ENCODE measurements at places on chromosomes 3 and 15.

DNA sequence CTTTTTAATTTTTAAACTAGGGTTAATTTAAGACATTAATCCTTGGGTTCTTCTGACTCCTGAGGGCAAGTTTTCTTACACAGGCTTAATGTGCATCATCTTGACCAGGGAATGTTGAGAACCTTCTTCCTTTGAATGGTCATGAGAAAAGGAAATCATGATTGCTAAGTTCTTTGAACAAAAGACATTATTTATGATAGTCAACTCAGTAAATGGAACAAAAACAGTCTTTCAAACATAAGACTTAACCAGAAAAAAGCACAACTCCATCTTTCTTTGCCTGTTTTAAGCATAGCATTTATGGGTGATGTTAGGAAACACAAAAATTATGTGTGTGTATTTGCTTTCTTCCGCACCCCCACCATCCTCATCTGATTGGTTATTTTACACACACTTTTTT, 5.4 kb downstream of the TLNRD1 start:
- no peak overlapping the region for H3K27ac ChIP-seq
- no peaks in the 10 kb centered on the region for H3K27me3 ChIP-seq
- DNase-seq: no peak
- no peak overlapping the region for H3K4me3 ChIP-seq
- peaks cover 36% of the 10 kb centered on the region for H3K36me3 ChIP-seq

GRCh38 chr3:48990636-48991469, 812 bp downstream of the P4HTM start:
- peaks cover 62% of the 10 kb centered on the region for H3K4me1 ChIP-seq
- peak; percentile 65 for DNase-seq
- peak overlapping the region; percentile 93 for H3K27ac ChIP-seq
- H3K27me3 ChIP-seq: no peaks in the 10 kb centered on the region

DNA sequence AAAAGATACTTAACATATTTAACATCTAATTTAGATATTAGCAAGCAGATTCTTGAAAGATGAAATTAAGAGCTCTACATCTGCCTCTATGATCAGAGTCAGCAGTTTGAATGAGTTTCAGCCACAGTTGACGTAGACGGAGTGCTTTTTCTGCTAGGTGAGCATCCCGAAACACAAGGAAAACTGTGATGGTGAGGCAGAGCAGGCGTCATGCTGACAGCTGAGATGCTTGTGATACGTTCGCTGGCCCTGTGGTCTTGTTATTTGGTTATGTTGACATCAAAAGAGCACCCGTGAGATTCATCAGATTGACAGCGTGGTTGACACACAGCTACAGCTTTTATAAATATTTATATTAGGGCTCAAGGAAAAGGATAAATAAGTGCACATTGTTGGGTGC, 19.6 kb upstream of the GOLGA8B start:
- H3K36me3 ChIP-seq: no peaks in the 10 kb centered on the region
- no peak for DNase-seq
- peaks cover 26% of the 10 kb centered on the region for H3K27me3 ChIP-seq
- H3K4me3 ChIP-seq: no peak overlapping the region
- no peaks in the 10 kb centered on the region for H3K4me1 ChIP-seq
- H3K27ac ChIP-seq: no peak overlapping the region

DNA sequence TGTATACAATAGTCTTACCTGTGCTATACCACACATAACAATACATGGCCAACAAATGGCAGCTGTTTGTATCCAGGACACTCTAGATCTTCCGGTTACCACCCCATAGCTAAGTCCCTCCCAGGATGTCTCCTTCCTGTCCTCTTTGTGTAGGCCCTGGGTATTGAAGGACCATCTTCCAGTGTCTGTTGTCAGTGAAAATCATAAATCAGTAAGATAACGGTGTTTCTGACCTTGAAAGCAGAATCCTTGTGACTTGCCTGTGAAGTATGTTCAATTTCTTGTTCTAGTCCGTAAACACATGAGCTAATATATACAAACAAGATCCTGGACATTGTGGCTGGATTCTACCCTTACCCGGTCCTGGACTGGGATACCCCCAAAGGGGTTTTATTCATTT, 462.8 kb downstream of the NTRK3 start:
- H3K4me1 ChIP-seq: no peaks in the 10 kb centered on the region
- no peaks in the 10 kb centered on the region for H3K27me3 ChIP-seq
- H3K4me3 ChIP-seq: no peak overlapping the region
- H3K27ac ChIP-seq: no peak overlapping the region
- DNase-seq: no peak

- H3K27ac ChIP-seq: no peak overlapping the region
- H3K27me3 ChIP-seq: no peaks in the 10 kb centered on the region
- no peak overlapping the region for H3K4me3 ChIP-seq
- H3K36me3 ChIP-seq: no peaks in the 10 kb centered on the region
Observed at GRCh38 chr3:54951405-54951804, 23.5 kb upstream of the LRTM1 start.

DNA sequence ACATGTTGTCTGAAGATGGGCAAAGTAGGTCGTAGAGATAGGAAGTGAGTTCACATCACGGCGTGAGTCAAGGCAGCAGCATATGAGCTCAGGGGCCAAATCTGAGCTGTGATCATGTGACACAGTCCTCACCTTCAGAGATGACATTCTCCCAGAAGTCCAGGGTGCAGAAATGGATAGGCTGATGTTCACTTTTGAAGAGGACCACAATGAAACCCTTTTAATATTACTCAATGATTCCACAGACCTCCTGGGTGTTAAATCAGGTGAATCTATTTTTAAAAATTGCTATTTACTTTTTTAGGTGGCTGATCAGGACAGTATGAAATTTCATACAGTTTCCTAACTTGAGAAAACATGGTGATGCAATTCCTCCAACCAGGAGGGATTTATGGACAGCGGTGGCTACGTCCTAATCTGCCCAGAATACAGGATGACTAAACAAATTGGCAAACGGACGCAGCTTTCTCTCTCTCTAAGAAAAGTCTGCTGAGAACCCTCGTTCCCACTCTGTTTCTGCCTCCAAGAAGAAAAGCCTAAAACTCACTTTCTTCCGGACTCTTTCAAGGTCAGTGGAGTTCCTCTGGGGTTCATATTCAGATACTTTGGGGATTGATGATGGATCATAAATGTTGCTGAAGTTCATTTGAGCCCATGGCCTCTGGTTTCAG, 34.4 kb downstream of the B3GNT5 start:
- peaks cover 25% of the 10 kb centered on the region for H3K4me1 ChIP-seq
- no peak overlapping the region for H3K27ac ChIP-seq
- H3K36me3 ChIP-seq: no peaks in the 10 kb centered on the region
- DNase-seq: no peak

GRCh38 chr3:43766672-43767465, 76.1 kb downstream of the ABHD5 start:
- DNase-seq: no peak
- peaks cover 31% of the 10 kb centered on the region for H3K27me3 ChIP-seq
- no peak overlapping the region for H3K27ac ChIP-seq
- H3K36me3 ChIP-seq: no peaks in the 10 kb centered on the region
- peaks cover 10% of the 10 kb centered on the region for H3K4me1 ChIP-seq

GRCh38 chr3:61983479-61983878, 389.9 kb downstream of the FEZF2 start:
- no peaks in the 10 kb centered on the region for H3K36me3 ChIP-seq
- no peaks in the 10 kb centered on the region for H3K4me1 ChIP-seq
- no peak overlapping the region for H3K27ac ChIP-seq
- no peak for DNase-seq
- H3K4me3 ChIP-seq: no peak overlapping the region

GRCh38 chr3:61684386-61684785, 123.0 kb downstream of the PTPRG start:
- no peak for DNase-seq
- H3K4me3 ChIP-seq: no peak overlapping the region
- no peaks in the 10 kb centered on the region for H3K27me3 ChIP-seq
- H3K27ac ChIP-seq: no peak overlapping the region

DNA sequence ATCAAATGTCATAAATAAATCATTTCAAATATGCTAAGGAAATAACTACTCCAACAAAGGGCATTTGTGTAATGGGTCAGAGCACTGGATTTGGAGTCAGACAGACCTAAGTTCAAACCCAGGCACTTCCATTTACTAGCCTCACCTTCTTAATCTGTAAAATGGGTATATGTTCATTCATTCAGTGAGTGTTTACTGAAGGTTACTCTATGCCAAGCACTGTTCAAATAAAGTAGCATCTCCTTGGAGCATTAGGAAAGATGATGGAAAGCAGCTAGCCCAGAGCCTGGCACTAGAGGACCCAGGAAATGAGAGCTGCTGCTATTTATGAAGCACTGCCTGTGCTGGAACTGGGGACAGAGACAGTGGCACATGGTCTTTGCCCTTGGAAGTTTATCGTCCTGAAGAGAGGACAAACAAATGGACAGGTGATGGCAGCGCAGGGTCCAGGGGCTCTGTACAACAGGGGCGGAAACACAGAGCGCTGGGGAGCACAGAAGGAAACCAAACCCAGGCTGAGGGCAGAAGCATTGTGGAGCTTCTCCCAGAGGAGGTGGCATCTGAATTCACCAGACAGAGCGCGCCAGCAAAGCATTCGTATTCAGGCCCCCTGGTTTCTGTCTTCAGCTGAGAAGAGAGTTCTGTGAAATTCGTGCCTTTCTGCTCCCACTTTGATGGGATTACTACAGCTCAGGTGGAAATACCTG, 19.0 kb downstream of the TM4SF4 start:
- no peak for DNase-seq
- no peaks in the 10 kb centered on the region for H3K4me1 ChIP-seq
- no peaks in the 10 kb centered on the region for H3K36me3 ChIP-seq
- no peak overlapping the region for H3K27ac ChIP-seq
- no peak overlapping the region for H3K4me3 ChIP-seq

DNA sequence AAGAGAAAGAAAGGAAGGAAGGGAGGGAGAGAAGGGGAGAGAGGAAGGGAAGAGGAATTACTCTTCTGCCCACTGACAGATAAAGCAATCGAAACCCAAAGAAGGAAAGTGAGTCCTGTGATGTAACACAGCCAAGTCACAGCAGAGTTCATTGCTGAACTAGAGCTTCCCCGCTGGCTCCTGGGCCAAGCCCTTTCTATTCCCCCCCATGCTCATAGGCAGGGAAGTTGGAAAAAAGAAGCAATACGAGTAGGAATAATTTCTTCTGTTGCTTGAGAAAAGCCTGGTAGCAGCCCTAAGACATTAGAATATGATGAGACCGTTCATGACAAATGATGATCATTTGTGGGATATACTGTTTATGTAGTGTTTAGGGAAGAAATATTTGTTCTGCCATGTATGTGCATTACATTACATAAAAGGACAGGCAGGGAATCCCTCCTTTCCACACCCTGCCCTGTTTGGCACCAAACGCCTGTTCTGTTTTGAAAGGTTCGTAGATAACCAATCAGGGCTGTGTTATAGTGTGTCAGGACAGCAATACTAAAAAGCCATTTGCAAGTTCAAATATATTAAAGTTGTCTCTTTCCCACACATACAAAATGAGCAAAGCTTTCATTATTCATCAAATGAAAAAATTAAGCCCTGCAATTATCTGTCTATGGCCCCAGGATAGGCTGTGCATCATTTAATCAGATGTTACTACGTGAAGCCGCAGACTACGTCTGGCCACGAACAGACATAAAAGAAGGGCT, 111.0 kb upstream of the TRPM1 start:
- no peak overlapping the region for H3K4me3 ChIP-seq
- H3K4me1 ChIP-seq: peaks cover 71% of the 10 kb centered on the region
- H3K27me3 ChIP-seq: peaks cover 7% of the 10 kb centered on the region
- no peak overlapping the region for H3K27ac ChIP-seq
- peaks cover 13% of the 10 kb centered on the region for H3K36me3 ChIP-seq

DNA sequence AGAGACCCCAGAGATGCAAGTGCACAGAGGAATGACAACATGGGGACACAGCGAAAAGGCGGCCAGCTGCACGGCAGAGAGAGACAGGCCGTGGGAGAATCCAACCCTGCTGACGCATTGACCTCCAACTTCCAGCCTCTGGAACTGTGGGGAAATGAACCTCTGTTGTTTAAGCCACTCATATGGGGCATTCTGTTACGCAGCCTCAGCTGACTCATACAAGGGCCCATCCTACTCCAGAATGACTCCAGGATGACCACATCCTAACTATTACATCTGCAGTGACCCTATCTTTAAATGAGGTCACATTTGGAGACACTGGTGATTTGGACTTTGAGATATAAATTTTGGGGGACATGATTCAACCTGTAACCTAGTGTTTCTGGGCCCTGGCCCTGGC, 44.0 kb downstream of the KLF15 start:
- H3K27ac ChIP-seq: no peak overlapping the region
- no peak overlapping the region for H3K4me3 ChIP-seq
- peaks cover 7% of the 10 kb centered on the region for H3K27me3 ChIP-seq
- no peaks in the 10 kb centered on the region for H3K36me3 ChIP-seq
- no peaks in the 10 kb centered on the region for H3K4me1 ChIP-seq
- no peak for DNase-seq

DNA sequence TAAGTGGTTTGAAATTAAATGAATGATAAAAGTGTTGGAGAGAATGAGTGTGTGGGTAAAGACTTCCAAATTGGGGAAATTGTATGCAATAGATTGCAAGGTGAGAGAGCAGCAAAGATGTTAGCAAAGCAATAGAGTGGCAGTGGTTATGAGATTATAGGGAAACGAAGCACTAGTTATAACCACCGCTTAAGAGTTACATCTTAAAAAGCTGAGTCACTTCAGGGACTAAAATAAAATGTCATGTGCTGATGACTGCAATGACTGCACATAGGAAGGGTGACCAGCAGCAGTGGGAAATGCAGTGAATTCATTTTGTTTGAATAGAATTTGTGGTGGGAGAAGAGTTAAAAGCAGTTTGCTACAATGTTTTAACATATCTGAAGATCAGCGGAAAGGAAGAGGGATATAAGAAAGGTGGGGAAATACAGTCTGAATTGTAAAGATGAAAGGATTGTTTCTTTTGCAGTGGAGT, 127.3 kb downstream of the RAP2B start:
- no peaks in the 10 kb centered on the region for H3K36me3 ChIP-seq
- H3K4me1 ChIP-seq: peaks cover 58% of the 10 kb centered on the region
- H3K4me3 ChIP-seq: no peak overlapping the region

DNA sequence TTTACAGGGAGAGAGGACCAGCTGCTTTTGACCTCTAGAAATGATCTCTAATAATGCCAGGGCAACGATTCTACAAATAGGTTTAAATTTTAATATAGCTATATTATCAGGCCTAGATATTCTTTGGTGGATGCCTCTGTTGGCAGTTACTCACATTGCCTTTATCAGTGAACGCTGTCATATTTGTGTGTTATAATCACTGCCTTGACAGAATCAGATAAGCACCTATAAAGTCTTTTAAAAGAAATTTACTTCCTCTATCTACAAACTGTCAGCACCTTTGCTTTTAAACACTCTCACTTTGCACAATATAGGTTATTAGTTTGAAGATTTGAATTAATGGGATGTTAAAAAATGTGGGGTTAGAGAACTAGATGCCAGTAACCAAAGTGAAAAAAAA, 324.1 kb downstream of the ZIC1 start:
- H3K36me3 ChIP-seq: no peaks in the 10 kb centered on the region
- no peaks in the 10 kb centered on the region for H3K27me3 ChIP-seq
- H3K4me1 ChIP-seq: no peaks in the 10 kb centered on the region
- H3K4me3 ChIP-seq: no peak overlapping the region
- DNase-seq: no peak
- no peak overlapping the region for H3K27ac ChIP-seq

GRCh38 chr15:70789213-70789612, 25.9 kb upstream of the UACA start:
- H3K4me3 ChIP-seq: no peak overlapping the region
- H3K4me1 ChIP-seq: no peaks in the 10 kb centered on the region

GRCh38 chr3:69740103-69741021, 1.1 kb downstream of the MITF start:
- H3K27me3 ChIP-seq: peaks cover 53% of the 10 kb centered on the region
- no peaks in the 10 kb centered on the region for H3K4me1 ChIP-seq
- no peak for DNase-seq
- H3K27ac ChIP-seq: no peak overlapping the region
- H3K4me3 ChIP-seq: peak overlapping the region; percentile 18
